ENCODE measurements at places on chromosomes 6 and 20.
A peak's percentile ranks its signal among the peaks of the same experiment; 100 is the strongest.

- peak; percentile 79 for DNase-seq
Observed at GRCh38 chr6:154733183-154733625, at the start of gene SCAF8. SCAF8 (plus strand) TSS chr6:154733416; CDS start chr6:154733901, 485 bp downstream.

GRCh38 chr6:85747666-85748065, 105.0 kb upstream of the SYNCRIP start:
- no peak for DNase-seq

DNA sequence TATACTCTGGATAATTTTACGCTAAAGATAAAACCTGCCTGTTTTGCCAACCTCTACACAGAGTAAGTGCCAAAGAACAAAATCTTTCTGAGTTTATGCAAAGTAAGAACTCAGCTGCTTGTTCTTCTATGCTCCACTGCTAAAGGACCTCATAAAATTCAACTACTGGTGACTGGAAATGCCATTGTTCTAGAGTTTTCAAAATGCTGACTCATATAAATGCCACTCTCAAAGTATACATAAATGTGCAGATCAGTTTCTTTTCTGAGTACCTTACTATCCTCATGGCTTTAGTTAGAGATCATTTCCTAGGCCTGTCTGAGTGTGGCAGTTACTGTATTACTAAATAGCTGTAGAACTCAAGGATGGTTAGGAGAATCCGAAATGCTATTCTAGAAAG, 45.6 kb downstream of the LYRM4 start:
- no peak for DNase-seq

DNA sequence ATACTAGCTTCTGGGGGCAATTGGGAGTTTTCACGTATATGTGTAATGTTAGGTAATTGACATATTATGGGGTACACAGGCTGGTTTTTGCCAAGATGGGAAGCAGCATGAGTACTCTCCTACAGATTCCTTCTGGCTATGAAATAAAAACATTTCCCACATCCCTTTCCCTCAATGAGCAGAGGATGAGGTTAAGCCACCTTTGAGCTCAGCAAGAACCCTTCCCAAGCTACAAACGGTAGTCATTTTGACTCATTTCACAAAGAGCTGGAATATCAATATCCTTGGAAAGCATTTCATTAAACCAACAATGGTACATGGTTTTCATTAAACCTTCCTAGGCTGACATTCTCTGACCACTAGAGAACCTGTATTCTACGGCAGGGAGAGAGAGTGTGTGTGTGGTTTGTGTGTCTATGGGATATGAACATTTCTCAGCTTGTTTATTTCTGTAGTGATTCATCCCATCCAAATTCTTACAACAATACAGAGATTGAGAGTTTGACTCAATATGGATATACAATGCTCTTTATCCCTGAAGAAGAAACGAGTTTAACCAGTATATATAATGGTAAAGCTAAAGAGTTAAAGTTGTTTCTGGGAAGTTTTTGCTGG, 119.5 kb downstream of the ARHGAP18 start:
- no peak for DNase-seq
